ENCODE measurements at places on chromosomes 3 and 15. TPM values are rescaled to one million over a fixed set of nuclear protein-coding genes. Genes with fewer than 3 reads are reported as not detected.

The EID1 gene
- 305 TPM for total RNA-seq

The SYNPR gene
- 0.11 TPM for total RNA-seq

The CILP gene
- total RNA-seq = 2.1 TPM

The AP3B2 gene
- total RNA-seq = 2.1 TPM

The UPK1B gene
- not detected for total RNA-seq

DNA sequence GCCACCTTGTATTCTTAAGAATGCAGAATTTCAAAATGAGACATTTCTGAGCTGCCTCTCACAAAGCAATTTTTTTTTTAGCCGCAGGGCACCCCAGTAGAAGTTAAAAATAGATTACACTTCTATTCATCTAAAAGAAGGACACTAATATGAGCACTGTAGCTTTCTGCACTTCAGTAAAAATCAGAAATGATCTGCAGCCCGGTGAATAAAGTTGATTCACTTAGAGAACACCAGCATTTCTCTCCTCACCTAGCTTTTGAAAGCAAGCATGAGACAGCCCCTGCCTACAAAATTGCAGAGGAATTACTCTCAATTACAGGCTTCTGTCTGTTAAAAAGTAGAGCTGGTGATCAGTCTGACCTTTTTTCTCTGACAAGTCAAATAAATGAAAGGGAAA lies 1062.4 kb downstream of the FHIT start:
- DNase-seq = no peak

DNA sequence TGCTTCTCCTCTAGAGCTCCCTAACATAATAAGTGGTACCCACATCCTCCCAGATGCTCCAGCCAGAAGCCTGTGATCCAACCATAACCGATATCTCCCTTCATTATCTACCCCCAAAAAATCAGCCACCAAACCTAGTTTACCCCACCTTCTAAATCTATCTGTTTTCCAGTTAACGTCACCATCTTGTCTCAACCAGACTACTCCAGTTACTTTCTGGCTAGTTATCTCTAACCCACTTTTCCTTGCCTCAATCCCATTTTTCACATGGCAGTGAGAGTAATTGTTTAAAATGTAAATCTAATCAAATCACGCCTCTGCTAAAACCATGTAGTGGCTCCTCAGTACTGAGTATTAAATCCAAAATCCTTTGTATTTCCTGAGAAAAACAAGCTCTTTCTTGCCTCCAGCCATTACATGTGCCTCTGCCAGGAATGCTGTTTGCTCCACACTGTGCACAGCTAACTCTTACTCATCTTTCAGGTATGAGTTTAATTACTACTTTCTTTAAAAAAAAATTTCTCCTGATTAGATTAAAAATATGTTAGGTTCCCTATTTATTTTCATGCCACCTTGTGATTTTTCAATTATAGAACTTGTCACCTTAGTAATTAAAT lies 15.4 kb downstream of the CCDC54 start:
- no peak for DNase-seq

DNA sequence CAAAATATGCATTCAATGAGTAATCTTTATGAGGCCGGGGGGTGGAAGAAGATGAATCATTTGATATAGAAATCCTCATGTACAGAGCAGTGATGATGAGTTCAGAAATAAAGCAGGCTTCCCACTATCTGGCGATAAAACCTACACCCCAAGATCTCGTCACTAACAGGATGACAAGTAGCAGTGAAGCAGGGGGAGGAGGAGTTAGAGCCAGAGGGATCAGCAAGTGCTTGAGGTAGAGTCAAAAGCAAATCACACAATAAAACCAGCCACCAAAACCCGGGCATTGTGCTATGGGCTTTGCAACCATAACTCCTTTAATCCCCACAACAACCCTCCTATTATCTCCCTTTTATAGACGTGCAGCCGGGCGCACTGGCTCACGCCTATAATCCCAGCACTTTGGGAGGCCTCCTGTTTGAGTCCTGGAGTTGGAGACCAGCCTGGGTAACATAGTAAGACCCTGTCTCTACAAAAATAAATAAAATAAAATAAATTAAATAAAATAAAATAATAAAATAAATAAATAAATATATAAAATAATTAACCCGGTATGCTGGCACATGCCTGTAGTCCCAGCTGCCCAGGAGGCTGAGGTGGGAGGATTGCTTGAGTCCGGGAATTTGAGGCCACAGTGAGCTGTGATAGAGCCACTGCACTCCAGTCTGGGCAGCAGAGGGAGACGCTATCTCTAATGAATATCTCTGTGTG lies 53.0 kb downstream of the STARD5 start:
- no peak for DNase-seq

GRCh38 chr3:122000936-122001605 lies 21.0 kb downstream of the ILDR1 start:
- DNase-seq = no peak

DNA sequence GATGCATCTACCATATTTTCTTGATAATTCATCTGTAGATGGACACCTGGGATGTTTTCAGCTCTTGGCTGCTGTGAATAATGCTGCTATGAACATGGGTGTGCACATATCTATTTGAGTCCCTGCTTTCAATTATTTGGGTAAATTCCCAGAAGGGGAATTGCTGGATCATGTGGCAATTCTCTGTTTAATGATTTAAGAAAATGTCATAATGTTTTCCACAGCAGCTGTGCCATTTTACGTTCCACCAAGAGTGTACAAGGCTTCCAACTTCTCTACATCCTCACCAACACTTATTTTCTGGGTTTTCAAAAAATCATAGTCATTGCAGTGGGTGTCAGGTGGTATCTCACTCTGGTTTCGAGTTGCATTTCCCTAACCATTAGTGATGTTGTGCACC lies 64.4 kb downstream of the NSMCE3 start:
- no peak for DNase-seq

DNA sequence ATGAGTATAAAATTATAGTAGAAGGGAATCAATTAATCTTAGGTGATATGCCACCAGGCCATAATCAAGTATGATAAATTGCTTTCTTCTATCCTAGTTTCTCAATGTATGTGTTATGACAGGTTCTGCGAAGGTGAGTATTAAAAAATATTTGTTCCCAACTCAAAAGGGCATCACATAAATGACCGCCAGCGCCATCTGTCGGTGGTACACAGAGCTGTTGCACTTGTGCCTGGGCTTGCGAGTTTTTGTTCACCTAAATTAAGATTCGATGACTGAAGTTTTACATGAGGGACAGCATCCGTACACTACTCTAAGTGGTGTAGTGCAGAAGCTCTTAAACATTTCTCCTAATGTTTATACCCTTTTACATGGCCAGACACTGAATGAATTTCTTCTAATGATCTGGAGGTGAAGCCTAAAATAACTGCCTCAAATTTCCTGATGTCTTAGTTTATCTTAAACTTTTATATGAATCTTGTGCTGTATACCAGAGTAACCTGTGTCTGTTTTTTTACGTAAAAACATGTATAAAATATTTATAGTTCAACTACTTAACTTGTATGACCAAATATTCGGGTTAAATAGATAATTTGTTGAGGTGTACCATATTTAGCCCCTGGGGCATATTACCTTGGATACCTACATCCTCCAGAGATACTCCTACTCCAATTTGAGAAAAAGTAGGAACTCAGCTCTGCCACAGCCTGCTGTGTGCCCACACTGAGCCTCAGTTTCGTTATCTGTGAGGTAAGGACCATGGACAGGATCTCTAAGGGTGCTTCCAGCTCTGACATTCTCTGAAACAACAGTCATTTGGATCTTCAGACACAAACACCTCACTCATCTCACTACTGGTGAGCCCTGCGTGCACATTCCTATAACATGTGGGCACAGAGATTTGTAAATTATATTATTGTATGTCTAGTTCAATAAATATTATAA lies 365.6 kb downstream of the MAGI1 start:
- peak; percentile 67 for DNase-seq

- no peak for DNase-seq
These were observed 27.0 kb upstream of the KCTD6 start for GRCh38 chr3:58464866-58465265.

GRCh38 chr3:81161851-81162250 lies 599.6 kb downstream of the GBE1 start:
- DNase-seq = no peak

GRCh38 chr3:86175051-86175536 lies 815.9 kb downstream of the VGLL3 start:
- DNase-seq = no peak

DNA sequence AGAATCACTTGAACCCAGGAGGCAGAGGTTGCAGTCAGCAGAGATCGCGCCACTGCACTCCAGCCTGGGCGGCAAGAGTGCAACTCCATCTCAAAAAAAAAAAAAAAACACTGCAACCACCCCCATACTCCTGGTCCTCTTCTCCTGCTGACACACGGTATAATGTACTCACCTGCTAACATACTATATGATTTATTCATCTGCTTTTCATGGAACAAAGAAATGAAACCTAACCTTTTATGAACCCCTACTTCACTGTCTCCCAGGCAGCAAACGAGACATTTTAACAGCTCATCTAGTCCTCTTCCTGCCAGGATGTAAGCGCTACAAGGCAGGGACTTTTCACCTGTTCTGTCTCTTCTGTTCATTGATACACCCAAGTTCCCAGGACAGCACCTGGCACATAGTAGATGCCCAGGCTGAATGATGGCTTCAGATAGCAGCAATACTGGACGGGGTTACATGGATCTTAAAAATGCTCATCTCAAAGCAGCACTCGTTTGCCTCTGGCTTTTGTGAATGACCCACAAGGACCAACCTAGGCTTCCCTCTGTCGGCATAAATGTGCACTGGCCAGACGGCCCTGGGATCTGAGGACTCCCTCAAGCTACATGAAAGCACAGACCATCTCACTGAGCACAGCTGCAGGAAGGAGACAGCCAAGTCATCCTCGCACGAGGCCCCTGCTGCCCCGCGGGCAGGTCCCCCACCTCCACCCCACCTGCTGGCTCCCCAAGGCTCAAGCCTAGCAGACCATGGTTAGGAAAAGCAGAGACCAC lies 20.3 kb downstream of the XXYLT1 start:
- DNase-seq = no peak

DNA sequence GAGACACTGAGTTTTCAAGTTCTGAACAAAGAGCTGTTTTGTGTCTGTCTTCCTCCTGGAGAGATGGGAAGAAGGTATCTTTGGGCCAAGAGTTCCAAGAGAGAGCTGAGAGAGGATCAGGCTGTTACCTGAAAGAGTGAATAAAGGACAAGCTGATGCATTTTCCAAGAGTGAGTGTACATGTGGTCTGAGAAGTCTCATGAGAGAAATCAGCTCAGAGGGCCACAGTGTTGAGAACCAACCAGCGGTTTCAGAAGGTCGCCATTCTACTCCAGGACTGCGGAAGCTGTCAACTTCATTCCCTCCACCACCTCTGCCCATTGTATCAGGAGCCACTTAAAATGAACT lies 42.7 kb upstream of the PPP2R3A start:
- no peak for DNase-seq

DNA sequence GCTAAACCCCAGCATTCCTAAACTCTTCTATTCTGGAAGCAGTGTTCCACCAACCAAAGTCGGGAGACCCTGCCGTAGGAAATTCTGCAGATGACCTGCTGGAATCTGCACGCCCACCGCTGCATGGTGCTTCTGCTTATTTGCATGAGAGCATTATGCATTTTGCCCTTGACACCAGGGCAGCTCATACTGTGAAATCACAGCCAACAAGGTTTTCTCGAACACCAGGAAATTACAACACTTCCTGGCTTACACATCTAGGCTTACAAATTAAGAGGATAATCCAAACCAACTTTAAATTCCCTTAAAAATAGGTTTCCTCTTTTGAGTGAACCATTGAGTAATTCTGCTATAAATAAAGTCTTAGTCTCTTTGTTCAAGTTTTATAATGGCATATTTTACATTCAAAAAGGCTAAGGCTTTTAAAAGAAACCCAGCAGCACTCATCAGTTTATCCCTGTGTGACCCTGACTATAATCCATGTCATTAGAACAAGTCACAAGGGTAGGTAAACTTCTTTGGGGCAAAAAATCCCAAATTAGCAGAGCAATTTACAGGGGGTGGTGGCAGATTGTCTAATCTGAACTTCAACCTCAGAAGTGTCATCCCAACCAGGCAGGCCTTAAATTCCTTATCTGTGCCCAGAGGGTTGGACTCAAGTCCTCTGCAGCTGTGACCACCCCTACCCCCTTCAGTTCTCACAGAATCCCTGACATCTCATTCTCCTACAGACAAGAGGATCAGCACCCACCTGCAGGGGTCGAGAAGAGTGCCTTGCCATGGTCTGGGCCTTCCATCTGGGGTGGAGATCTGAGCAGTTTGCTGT lies 33.5 kb upstream of the RBP1 start:
- DNase-seq = no peak

GRCh38 chr15:99110093-99110492 lies 5.2 kb downstream of the SYNM start:
- DNase-seq = no peak

DNA sequence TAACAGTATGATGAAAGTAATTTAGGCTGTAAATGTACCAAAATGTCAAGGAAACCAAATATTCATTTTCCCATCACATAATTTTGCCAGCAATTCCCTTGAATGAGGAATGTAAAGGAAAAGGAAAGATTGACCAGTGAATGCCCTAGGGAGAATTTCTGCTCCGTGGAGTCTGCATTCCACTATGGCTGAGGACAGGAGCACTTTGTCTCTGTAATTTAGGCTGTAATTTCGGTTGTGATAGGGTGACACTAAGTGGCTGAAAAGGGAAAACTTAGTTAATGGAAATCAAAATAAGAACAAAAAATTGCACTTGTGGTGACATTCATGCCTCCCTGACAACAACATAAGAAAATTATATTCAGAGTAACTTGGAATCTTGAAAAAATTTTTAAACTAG lies 8.3 kb upstream of the TMEM207 start:
- DNase-seq = no peak

DNA sequence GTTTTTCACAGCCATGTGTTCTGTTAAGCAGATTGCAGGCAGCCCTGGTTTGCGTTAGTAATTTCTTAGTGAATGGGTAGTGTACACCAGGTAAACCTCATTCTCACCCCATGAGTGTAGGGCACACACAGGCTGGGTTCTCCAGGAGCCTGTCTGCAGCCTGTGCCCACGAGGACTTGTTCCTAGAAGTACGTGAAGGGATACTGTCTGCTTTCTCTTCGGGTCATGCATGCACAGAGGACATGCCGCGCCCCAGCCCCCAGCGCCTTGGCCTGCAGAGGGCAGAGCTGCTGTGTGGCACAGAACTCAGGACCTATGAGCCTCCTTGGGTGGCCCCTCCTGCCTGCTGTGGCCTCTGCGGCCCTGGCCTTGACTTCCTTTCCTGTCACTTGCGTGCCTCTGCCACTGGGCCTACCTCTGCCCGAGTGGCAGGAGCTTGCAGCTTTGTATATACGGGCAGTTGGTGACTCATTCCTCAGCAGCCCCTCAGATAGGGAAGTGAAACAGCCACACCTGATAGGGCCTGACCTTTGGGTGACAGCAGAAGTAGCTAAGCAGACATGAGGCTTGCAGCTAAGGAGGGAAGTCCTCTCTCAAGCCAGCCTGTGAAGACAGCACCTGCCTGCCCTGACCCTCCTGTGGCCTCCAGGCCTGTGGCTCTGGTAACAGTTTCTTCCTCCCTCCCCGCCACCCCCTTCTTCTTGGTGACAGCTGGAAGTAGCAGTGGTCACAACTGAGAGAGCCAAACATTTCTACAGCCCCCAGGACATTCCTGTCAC lies 19.5 kb downstream of the PPCDC start:
- DNase-seq = peak; percentile 62

Measured in thyroid gland (tissue), 4 donors.